ENCODE measurements at places on chromosomes 6 and 20.

- no peak for DNase-seq
Observed at GRCh38 chr6:19587238-19587942, 249.8 kb upstream of the ID4 start.

GRCh38 chr20:37564388-37565133 lies 36.9 kb upstream of the BLCAP start:
- DNase-seq: peak; percentile 83

DNA sequence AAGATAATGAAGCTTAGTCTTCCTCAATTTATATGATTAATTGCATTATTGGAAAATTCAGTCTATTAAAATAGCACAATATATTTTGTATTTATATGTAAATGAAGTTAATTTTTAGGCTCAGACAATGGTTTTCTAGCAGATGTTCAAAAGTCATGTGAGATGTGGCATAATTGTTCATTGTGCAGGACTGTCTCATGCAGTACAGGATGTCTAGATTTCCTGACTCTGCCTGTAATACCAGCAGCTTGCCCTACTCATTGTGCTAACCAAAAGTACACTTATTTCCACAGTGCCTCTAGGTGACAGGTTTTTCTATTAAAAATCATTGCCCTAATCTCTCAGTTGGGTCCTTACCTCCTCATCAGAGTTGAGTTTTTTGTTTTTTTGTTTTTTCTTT lies 12.4 kb downstream of the RALGAPB start:
- no peak for DNase-seq

- no peak for DNase-seq
Observed at GRCh38 chr6:144133225-144133821, 17.0 kb upstream of the STX11 start.

DNA sequence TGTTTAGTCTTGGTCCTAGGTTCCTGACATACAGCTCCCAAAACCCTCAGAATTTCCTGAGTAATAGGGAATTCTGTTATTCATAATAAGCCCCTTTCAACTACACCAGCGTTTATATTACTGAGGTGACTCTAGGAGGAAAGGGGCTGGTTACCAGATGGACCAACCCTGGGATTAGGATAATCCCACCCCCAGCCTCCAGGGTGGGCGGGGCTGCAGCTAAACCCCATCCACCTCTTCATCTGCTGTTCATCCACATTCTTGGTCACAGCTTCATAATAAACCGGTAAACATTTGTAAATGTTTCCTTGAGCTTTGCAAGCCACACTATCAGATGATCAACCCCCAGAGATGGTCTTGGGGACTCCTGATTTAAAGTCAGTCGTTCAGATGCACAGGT lies 38.3 kb downstream of the NINL start:
- no peak for DNase-seq

GRCh38 chr20:46036370-46036769 lies 7.4 kb downstream of the SLC12A5 start:
- peak; percentile 62 for DNase-seq

DNA sequence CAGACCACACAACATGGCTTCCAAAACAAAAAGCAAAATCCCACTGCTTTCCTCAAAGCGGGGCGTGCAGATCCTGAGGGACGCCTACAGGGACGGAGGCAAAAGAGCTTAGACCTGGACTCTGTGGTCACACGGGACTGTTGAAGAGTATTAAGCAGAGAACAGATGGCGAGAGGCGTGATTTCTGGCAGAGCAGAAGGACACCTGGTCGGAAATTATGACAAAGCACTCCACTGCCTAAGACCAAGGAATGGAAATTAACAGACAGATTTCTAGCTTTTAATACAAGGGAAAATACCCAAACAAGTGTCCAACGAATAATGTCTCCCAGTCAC lies 15.4 kb downstream of the CST7 start:
- DNase-seq: no peak

GRCh38 chr6:107128175-107128574 lies 12.9 kb upstream of the BEND3 start:
- no peak for DNase-seq

- DNase-seq: no peak
Observed at GRCh38 chr6:13611715-13612114, 3.4 kb upstream of the NOL7 start.

GRCh38 chr6:144731229-144731628 lies 446.1 kb downstream of the UTRN start:
- no peak for DNase-seq

- no peak for DNase-seq
Observed at GRCh38 chr20:10625641-10626040, 48.2 kb downstream of the JAG1 start.

- DNase-seq: no peak
Observed at GRCh38 chr6:50927800-50928199, 109.1 kb downstream of the TFAP2B start.

DNA sequence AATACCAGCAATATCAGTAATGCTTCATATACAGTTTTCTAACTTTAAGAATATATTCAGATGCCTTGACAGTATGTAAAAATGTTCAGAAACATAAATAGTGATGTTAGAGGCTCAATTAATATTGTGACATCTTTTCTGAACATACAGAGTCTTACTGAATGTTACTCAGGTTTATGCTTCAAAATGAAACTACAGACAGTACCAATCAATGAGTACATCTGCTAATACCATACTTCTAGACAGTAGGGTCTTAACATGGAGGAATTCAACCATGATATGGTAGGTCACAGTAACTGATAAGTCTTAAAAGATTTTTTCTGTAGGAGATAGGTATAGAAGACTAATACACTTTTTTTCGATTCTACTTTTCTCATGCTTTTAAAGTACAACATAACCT lies 8.3 kb downstream of the GCLC start:
- no peak for DNase-seq

DNA sequence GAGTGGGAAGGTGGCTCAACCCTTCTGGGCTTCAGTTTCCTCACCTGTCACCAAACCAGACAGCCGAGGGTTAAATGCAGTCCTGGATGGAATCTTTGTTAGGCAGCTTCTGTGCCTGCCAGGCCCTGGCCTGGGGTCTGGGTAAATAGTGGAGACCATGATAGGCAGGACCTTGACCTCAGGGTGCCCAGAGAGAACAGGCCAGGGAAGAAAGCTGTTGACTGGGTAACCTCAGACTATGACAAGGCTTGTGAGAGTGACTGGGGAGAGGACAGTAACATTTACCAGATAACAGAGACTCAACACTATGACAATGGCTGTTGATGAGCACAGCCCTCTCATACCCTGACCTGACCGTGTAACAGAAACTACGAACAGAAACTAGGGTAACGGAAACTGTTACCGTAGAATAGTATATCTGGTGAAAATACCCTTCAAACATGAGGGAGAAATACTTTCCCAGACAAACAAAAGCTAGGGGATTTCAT lies 218.3 kb downstream of the PREX1 start:
- peak; percentile 52 for DNase-seq

GRCh38 chr20:39885975-39886649 lies 802.9 kb downstream of the MAFB start:
- no peak for DNase-seq

DNA sequence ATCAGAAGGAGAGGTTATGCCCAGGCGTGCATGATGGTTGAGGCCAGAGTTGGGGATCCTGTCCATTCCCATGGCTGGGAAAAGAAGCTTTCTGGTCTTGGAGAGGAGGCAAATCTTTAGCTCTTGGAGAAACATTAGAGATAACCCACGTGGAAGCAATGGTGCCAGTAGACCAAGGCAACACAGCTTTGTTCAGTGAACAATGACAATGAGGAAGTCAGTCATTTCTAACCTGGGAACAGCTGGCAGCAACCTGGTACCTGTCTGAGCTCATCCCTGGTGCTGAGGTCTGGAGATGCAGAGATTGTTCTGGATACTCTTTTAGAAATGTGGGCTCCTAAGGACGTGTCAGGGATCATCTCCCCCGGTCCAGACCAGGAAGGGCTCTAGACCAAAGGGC lies 76.7 kb upstream of the PAX1 start:
- no peak for DNase-seq

DNA sequence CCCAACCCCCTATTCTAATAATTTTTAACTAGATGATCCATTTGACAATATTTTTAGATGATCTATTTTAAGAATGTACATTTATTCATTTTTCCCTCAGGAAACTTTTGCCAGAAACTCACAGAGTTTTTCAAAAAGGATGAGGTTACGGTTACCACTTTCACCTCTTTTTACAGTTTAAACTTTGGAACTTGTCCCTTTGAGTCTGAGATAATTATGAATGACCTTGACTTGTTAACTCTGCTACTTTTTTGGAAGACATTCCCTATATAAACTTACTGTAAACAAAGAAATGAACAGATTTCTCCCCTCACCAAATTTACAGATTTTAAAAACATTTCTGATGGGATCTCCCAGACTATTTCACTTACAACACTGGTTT lies 18.4 kb upstream of the BLOC1S5 start:
- no peak for DNase-seq

GRCh38 chr6:128305228-128305627 lies 215.2 kb downstream of the PTPRK start:
- DNase-seq: no peak

DNA sequence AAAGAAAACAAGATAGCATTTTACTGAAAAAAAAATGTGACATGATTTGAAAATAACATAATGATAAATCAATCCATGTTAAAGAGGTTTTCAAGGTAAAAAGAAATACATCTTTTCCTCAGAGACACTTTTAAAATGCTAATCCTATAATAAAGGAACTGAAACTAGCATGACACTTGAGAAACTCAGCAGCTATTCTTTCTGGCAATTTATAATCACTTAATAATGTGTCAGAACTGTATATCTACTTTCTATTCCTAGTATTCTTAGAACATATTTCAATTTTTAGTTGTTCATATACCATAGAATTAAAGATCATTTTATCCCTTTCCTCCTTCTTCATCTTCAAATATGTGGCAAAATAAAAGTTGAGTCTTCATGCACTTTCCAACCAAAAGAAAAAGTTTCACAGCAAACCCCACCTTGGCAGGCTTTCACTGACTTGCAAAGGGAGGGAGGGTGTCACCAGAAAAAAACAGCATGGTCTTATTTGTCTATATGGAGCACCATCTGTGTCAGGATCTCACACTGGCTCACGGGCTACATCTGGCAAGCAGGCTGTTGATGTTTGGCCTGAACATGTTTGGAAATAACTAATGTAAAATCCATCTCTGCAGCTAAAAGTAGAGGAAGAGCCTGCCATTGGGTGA lies 48.5 kb downstream of the FHL5 start:
- DNase-seq: no peak

DNA sequence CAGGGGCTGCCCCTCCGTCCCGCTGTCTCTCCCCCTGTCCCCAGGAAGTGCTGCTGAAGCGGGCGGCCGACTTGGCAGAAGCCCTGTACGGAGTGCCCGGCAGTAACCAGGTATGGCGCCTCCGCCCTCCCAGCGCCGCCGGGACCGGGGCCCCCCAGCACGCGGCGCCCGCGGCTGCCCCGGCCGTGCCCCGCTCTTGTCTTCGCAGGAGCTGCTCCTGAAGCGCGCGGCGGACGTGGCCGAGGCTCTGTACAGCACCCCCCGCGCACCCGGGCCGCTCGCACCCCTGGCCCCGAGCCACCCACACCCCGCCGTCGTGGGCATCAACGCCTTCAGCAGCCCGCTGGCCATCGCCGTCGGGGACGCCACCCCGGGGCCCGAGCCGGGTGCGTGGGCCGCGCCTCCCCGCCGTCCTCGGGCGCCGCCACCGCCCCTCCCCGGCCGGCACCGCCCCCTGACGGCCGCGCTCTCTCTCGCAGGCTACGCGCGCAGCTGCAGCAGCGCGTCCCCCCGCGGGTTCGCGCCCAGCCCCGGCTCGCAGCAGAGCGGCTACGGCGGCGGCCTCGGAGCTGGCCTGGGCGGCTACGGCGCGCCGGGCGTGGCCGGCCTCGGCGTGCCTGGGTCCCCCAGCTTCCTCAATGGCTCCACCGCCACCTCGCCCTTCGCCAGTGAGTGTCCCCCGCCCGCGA lies 48.4 kb downstream of the CPXM1 start:
- DNase-seq: no peak

GRCh38 chr20:22243067-22243466 lies 341.3 kb downstream of the FOXA2 start:
- DNase-seq: no peak

- DNase-seq: no peak
Observed at GRCh38 chr6:46175976-46176375, 5.2 kb upstream of the ENPP5 start.

DNA sequence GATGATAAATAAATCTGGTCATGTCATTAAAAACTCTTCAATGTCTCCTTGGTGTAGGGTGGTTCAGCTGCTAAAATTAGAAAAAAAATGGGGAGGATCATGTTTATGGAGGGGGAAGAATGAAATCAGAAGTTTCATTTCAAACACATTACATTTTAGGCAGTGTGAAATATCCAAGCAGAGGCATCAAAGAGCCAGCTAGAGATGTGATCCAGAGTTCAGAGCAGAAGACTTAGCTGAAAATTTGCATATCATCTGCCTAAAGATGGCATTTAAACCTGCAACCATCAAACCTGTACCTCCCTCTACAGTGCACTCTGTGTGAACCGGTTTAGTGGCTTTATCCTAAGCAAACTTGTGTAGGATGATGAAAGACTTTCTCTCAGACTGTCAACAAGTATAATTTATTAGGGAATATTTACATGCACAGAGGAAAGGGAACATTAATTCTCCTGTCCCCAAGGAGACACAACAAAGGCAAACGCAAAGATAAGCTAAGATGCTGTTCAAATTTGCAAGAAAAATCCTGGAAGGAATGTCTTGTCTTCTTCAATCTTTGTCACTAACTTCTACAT lies 84.8 kb upstream of the PLEKHG1 start:
- DNase-seq: no peak

GRCh38 chr6:163761481-163761880 lies 347.0 kb downstream of the QKI start:
- DNase-seq: no peak

DNA sequence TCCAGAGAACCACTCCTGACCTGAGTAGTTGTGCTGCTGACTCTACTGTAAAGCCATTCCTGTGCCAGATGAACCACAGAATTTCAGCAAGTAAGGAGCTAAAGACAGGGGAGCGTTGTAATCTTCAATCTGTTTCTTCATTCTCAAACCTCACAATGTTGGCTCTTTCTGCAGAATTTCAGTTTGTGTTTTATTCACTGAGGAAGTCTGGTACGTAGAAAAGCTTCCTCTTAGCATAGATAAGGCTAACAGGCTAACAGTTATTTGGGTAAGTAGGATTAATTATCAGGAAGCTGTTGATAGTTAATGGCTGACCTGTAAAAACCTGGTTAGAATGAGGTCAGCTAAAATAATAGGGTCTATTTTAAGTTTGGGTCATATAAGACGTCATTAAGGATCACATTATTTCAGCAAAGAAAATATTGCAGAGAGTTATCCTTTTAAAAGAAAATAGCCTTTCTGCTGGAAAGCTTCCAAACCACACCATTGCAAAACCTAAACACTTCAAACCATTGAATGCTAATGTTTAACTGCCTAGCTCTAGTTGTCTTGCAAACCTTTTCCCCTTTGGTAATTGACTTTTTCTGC lies 14.1 kb upstream of the TENT5A start:
- DNase-seq: no peak

DNA sequence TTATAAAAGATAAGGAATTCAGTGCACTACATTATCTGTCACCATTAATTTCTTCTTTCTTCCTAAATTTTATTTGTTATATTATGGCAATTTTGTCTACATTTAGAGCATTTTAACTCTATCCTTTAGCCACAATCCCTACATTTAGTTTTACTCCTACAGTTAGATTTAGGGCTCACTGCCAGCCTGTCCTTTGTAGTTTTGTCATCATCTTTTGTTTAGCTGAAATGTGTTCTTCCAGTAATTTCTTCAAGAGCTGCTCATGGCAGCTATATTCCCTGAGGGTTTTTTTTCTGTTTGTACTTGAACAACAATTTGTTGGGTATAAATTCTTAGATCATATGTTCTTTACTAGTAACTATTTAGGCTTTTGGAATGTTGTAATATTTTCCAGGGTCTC lies 72.7 kb upstream of the B3GAT2 start:
- no peak for DNase-seq

GRCh38 chr6:154247119-154247861 lies 109.3 kb downstream of the IPCEF1 start:
- DNase-seq: no peak
